ENCODE measurements at places on chromosomes 5 and 9.

GRCh38 chr9:127417131-127418036, 6.8 kb upstream of the ZNF79 start:
- no peak for DNase-seq

- DNase-seq = no peak
These were observed 1.7 kb downstream of the MSX2 start for GRCh38 chr5:174725991-174726601.

DNA sequence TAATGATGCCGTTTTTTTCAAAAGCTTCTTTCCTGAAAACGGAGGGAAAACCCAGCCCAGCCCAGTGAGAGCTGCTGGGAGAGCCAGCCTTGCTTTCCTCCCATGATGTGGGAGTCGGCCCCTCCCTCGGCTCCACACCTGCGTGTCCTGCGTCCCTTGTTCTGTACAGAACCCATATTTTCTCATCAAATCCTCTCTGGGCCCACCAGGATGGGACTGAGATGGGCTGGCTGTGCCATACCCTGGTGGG, 8.9 kb downstream of the FLT4 start:
- no peak for DNase-seq

DNA sequence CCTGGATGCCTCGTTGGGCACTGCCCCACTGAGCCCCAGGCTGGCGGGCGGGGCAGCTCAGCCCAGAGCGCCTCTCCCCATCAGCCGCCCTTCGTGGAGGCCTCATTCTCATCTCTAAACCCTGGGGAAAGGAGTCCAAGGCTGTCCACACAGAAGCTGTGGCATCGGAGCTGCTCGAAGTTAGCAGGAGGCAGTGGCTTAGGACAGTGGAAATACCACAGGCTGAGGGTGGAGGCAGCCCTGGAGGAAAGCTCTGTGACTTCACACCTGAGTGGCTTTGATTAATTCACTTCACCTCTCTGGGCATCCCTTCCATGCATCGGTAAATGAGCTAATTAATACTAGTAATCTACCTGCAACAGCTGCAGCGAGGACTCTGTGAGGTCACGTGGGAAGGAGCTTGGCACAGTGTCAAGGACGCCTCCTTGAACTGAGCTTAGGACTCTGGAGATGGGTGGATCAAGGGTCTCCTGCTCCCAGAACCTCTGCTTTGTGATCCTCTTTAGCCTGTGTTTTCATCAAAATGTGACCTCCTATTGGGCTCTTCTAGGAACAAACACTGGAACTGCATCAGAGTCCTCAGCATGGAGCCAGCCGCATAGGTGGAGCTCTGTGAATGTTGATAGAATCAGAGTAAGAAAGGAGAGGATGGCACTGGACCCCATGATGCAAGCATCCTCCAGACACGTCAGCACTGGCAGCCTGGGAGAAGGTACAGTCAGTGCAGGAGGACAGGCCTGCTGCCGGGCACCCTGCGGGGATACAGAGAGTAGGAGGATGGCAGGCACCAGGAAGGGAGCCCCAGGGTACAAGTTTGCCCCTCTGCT, 842 bp upstream of the ANGPTL2 start:
- DNase-seq = no peak

DNA sequence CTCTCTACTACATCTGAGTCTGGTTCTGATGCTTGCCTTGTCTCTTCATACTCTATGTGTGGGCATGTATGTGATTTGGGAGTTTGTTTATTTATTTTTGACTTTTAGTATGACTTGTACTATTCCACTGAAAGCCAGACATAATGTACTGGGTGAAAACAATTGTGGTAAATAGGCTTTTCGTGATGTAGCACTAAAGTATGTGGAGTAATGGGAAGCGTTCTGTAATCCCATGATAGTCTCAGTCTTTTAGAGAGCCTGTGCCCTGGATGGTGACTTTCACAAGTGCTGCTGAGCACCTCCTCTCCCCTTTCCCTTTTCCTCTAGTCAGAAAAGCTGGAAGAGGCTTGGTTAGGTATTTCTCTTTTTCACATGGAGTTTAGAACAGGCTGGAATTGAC, 85.8 kb upstream of the S1PR3 start:
- DNase-seq = no peak

- no peak for DNase-seq
These were observed 16.7 kb downstream of the TGFBR1 start for GRCh38 chr9:99121604-99122003.

GRCh38 chr9:112535811-112536210, 49.2 kb downstream of the KIAA1958 start:
- DNase-seq = no peak

GRCh38 chr5:173630724-173631365, 14.4 kb upstream of the BOD1 start:
- DNase-seq = no peak

DNA sequence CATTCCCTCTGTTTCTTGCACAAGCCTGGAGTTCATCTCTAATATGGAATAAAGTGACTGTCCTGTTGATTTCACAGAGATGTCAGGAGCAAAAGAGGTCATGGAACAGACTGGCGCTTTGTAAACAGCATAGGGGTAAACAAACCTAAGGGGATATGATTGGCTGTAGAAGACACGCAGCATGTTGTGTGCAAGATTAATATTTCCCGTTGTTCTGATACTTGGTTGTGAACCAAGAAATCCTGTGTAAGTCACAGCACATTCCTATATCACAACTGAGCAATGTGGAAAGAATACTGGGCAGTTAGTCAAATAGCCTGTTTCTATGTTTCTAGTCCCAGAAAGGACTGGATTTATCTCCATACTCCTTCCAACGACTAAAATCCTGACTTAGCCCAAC, 3.2 kb downstream of the ADAMTS12 start:
- DNase-seq = no peak

- no peak for DNase-seq
These were observed 62.8 kb downstream of the RAPGEF1 start for GRCh38 chr9:131677049-131677443.

GRCh38 chr9:134031783-134032182, 6.5 kb downstream of the BRD3OS start:
- no peak for DNase-seq

DNA sequence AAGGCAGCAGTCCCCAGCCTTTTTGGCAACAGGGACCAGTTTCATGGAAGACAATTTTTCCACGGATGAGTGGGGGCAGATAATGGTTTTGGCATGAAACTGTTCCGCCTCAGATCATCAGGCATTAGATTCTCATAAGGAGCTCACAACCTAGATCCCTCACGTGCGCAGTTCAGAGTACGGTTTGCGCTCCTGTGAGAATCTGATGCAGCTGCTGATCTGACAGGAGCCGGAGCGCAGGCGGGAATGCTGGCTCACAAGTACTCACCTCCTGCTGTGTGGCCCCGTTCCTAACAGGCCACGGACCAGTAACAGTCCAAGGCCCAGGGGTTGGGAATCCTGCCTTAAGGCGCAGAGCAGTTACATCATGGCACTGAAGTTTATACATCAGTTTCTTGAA, 3.3 kb upstream of the BRD3 start:
- DNase-seq = no peak

DNA sequence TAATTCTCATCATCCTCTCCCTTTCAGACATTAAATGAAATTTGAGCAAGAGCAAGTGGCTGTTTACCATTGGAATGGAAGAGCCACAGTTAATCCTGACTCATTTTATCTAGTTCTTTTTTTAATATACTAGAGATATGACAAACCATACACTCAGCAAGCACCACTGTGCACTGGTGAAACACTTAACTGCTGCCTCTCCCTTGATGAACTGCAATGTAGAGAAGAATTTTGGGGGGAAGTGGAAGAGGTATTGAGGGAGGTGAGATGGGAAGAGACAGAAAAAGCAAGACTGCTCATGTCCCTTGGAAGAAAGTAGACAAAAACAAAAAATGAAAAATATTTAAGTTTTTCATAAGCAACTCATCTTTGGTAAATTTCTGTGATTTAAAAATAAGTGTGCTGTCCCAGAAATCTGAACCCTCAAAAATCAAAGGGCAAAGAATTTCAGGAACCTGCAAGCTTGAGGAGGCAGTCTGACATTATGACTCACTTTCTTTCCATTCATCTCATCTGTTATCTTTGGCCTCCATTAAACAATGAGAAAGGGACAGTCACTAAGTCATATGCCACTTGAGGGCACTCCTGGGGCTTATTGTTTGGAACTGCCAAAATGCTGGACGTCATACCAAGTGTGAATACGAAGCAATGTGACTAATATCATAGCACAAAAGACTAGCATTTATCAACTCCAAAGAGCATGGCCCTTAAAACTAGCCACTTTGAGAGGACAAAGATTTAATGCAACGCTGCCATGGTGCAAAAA, 566.8 kb upstream of the DMAC1 start:
- no peak for DNase-seq

DNA sequence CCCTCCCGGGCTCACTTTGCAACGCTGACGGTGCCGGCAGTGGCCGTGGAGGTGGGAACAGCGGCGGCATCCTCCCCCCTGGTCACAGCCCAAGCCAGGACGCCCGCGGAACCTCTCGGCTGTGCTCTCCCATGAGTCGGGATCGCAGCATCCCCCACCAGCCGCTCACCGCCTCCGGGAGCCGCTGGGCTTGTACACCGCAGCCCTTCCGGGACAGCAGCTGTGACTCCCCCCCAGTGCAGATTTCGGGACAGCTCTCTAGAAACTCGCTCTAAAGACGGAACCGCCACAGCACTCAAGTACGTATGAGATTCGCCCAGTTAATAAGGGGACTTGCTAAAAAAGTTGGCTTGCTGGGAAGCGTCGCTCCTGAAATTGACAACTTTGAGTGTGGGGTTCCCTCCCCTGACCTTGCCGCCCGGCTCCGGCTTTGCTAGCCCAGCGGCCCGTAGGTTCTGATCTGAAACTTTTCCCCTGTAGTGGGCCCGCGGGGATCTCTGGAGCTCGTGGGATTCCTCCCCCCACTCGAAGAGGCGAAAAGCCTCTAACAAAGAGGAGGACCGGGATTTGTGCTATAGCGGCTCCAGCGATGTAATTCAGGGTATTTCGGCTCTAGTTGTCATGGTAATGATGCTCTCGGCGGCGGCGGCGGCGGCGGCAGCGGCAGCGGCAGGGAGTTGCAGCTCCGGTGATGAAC, 572 bp downstream of the NR4A3 start:
- DNase-seq = peak; percentile 61

DNA sequence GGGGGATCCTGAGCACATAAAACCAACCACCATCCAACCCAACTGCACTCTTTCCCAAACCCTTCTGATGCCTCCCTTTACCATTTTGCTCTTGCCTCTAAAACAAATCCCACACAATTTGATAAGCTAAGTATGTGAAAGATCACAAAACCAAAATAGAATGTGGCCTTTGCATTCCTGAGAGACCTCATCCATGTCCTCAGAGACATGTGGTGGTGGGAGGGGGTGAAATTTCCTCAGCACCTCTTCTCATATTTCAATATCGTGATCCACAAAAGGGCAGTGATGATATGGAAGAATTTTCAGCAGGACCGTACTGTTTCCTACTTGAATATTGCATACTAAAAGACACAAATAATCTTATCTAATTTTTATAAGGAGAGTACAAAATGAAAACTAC, 423.3 kb downstream of the TLE1 start:
- no peak for DNase-seq

- no peak for DNase-seq
These were observed 1049.5 kb upstream of the ACO1 start for GRCh38 chr9:31334837-31335528.

DNA sequence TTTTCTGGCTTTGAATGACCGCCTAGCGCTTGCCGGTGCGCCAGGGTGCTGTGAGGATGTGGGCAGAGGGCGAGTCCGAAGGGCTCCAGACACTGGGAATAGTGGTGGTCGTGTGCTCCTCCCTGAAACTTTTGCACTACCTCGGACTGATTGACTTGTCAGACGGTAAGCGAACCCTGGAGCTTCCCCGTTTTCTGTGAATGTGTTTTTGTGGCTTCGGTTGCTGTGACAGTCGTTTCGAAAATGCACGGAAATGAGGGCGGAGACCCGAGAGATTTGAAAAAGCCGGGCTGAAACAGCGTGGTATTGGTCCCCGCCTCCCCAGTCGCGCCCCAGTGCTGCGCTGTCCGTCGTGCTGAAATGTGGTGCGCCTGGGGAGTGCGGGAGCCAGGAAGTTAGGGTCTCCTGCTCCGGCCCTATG, 102.5 kb upstream of the GABRP start:
- peak; percentile 20 for DNase-seq

- peak; percentile 52 for DNase-seq
These were observed 24.2 kb downstream of the PCDHGC5 start for GRCh38 chr5:141512911-141513626.

GRCh38 chr5:37767961-37768360, 71.9 kb downstream of the GDNF start:
- no peak for DNase-seq

GRCh38 chr5:116938488-116938887, 363.9 kb upstream of the SEMA6A start:
- no peak for DNase-seq

DNA sequence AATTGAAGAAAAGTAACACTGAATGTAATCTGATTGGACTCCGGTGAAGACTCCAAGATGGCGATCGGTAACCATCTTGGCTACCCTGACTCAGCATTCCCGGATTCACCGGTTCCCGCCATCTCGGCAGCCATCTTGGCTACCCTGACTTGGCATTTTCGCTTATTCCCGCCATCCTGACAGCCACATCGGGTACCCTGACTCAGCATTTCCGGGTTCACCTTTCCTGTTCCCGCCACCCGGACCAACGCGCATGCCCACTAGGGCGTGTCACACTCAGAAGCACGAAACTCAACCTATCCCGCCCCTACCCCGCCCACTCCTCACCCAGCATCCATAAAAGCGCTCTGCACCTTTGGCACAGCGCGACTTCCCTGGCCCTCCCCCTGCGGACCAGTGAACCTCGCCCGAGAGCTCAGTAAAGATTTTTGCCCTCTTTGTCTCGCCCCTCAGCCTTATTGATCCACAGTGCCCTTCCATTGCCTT, 17.2 kb downstream of the SPTLC1 start:
- peak; percentile 49 for DNase-seq

GRCh38 chr9:82553654-82554366, 509.1 kb downstream of the RASEF start:
- DNase-seq = no peak

DNA sequence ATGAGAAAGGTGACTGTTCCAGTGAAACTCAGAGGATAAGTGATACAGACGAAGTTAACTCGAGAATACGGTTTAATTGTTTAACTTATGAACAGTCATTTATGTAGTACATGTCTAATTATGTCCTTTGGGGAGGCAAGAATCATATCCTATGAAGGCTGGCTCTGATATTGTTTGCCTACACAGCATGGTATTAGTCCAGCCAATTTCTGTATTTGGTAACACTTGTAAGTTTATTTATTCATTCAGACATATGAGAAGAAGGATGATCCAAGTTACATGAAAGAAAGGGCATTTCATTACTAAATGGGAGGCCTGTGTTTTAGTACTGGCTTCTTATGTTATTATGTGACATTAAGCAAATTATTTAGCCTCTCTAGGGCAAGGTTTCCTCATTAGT, 199.7 kb downstream of the NNT start:
- no peak for DNase-seq
